SW480 (cell line): ENCODE measurements at places on chromosomes 3 and 15.

DNA sequence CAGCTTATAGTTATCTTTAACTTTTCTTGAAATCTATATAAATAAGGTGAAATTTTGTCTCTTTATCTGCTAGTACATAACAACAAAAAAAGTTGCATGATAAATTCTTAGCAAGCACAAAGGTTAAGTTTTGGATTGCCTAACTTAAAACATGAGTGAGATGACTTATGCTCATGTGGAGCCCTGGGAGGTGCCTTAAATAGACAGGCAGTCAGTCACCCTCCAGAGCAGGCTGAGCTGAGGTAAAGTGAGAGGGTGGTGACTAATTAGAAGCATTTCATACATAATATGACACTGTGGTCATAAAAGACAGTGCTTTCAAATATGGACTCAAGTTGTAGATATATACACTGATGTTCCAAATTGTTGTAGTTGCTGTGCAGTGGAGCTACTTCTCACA is 14.6 kb upstream of the MME start:
- peak; percentile 62 for DNase-seq

DNA sequence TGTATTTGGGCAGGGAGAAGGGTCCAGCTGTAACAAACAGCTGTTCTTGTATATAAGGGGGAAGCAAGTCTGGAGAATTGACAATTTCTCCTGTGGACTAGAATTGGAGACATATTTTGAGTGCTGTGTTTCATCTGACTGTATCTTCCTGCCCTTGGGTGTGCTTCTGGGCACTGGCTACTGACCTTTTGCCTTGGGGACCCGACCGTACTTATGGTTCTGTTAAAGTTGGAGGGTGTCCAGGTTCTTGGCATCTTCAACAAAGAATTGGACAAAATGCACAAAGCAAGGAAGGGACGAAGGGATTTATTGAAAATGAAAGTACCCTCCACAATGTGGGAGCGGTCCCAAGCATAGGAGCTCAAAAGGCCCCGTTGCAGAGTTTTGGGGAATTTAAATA is 31.0 kb downstream of the MAP2K1 start:
- DNase-seq = no peak

- no peak for DNase-seq
Measured at GRCh38 chr3:14129296-14129695, 4.4 kb downstream of the TMEM43 start.

- DNase-seq = peak; percentile 73
Measured at GRCh38 chr15:65939901-65940617, 70.8 kb downstream of the RAB11A start.

- no peak for DNase-seq
Measured at GRCh38 chr15:47203993-47204392, 513.3 kb upstream of the SEMA6D start.

- DNase-seq = no peak
Measured at GRCh38 chr3:197168063-197168462, 130.3 kb downstream of the DLG1 start.

- no peak for DNase-seq
Measured at GRCh38 chr15:46300716-46301115, 665.9 kb downstream of the SQOR start.

- no peak for DNase-seq
Measured at GRCh38 chr3:155885292-155885691, 14.8 kb downstream of the GMPS start.

DNA sequence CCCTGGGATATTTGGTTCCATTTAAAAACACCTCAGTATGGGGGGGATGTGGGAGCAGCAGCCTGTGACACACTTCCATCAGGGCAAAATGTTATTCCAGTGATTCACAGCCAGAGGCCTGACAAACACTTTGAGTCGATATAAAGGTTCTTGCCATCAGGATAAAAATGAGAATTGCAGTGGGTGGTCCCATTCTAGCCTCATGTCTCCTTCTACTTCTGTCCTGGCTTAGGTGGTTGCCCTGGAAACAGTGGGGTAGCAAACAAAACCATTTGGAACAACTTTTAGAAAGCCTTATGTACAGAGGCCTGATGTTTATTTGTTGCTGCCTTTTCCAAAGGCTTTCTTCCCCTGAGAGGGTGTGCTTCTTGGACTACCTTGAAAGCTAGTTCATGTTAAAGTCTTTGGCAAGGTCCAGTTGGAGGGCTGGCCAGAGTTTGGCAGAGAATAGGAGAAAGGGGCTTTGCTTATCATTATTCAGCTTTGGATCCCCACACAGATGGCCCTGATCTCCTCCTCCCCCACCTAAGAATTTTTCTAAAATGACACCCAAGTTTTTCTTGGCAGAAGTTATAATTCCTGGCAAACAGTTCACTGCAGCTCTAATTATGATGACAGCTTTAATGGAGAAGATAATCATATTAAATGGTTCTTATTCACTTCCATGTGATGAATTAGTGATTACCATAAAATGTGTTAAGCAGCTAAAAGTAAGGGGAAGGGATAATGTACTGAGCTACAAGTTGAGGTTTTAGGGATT is 84.2 kb upstream of the ZNF280D start:
- peak; percentile 4 for DNase-seq

- DNase-seq = no peak
Measured at GRCh38 chr3:5210926-5211325, 23.4 kb downstream of the EDEM1 start.

GRCh38 chr3:153818338-153818737 is 302.9 kb upstream of the ARHGEF26 start:
- DNase-seq = no peak

GRCh38 chr3:131329774-131330173 is 51.8 kb upstream of the NUDT16 start:
- no peak for DNase-seq

GRCh38 chr3:19967812-19968211 is 20.9 kb downstream of the RAB5A start:
- no peak for DNase-seq

- DNase-seq = no peak
Measured at GRCh38 chr15:65888981-65889380, 19.7 kb downstream of the RAB11A start.

- DNase-seq = no peak
Measured at GRCh38 chr3:197226179-197226578, 72.2 kb downstream of the DLG1 start.

GRCh38 chr3:172152874-172153273 is 113.5 kb downstream of the FNDC3B start:
- DNase-seq = peak; percentile 17

GRCh38 chr3:187717572-187717971 is 15.2 kb upstream of the RTP2 start:
- no peak for DNase-seq

- DNase-seq = no peak
Measured at GRCh38 chr15:70299931-70300869, 202.5 kb upstream of the TLE3 start.

GRCh38 chr3:661356-661755 is 431.5 kb upstream of the CNTN6 start:
- DNase-seq = no peak

DNA sequence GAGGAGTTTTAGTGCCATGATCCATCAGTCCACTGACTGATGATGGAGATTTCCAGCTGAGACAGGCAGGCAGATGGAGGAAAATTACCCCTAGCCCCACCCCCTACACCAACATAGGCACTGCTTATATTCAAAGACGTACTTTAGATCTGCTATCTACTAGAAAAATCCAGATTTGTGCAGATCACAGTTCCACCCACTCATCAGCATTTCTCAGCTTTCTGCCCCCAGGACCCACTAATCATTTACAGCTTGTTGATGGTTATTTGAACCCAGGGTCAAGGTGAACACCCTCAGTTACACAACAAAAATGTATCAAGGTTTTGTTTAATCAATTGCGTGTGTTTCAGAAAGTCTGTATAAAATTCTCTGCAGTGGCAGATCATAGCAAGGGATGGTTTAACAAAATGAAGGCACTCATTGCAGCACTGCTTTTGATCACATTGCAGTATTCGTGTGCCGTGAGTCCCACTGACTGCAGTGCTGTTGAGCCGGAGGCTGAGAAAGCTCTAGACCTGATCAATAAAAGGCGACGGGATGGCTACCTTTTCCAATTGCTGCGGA is at the start of gene HRG:
Gene HRG, plus strand, starts transcription at position 390 of the 564 bp plus-strand sequence. Its CDS starts 18 bp downstream, at position 408.
- DNase-seq = no peak

- DNase-seq = peak; percentile 28
Measured at GRCh38 chr3:186381424-186382216, 19.6 kb upstream of the DGKG start.

DNA sequence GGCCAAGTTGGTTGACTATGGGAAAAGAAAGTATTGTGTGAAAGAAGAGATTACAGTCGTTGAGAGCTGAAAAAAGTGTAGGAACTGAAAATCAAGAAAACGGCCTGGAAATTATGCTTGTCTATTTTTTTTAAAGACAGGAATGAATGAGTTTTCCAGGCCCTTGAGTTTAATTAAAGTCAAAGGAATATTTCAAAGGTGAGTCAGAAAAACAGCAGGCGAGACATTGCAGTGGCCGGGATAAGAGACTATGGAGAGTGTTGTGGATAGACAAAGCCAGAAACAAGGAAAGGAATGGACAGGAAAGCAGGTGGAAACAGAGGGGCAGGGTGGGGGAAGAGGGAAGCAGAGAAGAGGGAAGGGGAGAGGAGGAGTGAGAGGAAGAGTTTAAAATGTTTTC is 275.1 kb upstream of the LRTM1 start:
- peak; percentile 54 for DNase-seq

GRCh38 chr3:48064292-48064829 is 48.1 kb upstream of the MAP4 start:
- no peak for DNase-seq

GRCh38 chr3:118077332-118077731 is 957.3 kb downstream of the IGSF11 start:
- DNase-seq = no peak

DNA sequence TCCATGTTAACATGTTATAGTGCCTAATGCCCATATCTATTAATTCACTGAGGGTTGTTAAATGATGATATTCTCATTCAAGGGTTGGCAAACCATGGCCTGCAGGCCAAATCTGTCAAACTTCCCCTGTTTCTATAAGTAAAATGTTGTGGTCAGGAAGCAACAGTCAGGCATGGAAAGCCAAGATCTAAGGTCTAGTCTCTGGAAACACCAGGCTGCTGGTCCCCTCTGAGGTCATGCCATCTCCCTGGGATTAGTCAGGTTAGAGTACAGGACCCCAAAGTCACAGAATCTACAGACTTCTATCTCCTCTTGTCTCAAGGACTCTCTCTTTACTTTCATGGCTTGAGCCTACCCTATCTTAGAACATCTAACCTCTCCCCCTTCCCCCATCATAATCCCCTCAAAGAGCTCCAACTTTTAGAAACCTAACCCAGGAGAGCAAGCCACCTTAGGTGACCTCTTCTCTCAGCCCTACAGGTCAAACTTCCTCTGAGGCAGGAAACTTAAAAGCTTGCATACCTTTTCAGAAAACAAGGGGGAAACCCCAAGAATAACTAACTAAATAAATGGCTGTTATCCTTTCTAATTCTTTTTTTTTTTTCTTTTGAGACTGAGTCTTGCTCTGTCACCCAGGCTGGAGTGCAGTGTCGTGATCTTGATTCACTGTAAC is 15.3 kb upstream of the HERC1 start:
- no peak for DNase-seq

- DNase-seq = no peak
Measured at GRCh38 chr15:68379058-68379758, 52.8 kb downstream of the ITGA11 start.

- DNase-seq = no peak
Measured at GRCh38 chr3:155805204-155805801, 775 bp downstream of the C3orf33 start.

GRCh38 chr15:35547775-35548364 is 1.9 kb upstream of the DPH6 start:
- DNase-seq = no peak

GRCh38 chr3:187795207-187795960 is 50.1 kb upstream of the BCL6 start:
- DNase-seq = no peak

DNA sequence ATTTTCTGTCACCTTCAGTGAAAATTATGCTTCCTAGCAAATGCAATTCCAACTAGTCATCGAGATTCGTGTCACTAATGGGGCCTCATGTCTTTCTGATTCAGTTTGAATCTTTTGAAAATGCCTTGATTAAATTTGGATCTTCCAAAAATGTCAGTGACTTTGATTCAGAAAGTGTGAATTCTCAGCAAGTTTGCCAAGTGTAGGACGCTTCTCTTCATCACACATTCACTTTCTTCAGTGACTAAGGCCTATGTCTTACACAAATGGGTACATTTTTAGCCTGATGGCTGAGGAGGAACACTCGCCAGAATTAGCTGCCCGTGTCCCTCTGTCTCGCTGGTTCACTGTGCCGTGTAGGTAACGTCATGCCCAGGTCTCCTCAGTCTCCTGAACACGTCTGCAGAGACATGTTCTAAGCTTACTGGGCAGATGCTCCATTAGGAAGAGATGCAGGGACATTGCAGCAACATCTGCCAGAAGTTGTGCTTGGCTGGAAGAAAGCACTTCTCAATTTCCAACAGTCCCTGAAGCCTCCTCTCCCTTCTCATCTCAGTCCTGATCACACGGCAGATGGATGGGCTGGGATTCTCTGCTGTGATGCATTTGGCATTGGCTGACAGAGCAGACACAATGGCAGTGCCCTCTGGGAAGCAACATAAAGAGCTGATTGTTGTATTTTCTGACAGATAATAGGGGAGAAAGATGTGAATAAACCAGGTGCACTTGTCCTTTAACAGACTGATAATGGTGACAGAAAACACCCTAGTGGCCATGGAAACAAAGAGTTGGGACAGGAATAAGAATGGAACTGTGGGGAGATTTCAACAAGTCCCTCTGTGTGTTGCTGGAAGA is 29.1 kb upstream of the LYZL4 start:
- DNase-seq = no peak

GRCh38 chr15:41416128-41416741 is 660 bp upstream of the RTF1 start:
- no peak for DNase-seq
